Naive thymus-derived CD8-positive, alpha-beta T cell (primary cell): ENCODE measurements at places on chromosomes 12 and 14.

- H3K4me3 ChIP-seq: no peak overlapping the region
- no peak for DNase-seq
- H3K27me3 ChIP-seq: no peaks in the 10 kb centered on the region
- H3K27ac ChIP-seq: no peak overlapping the region
Observed at GRCh38 chr14:51022769-51023168, 72.1 kb downstream of the TRIM9 start.

- H3K4me1 ChIP-seq: peaks cover 4% of the 10 kb centered on the region
- no peak for DNase-seq
Observed at GRCh38 chr14:51622376-51622775, 29.3 kb upstream of the FRMD6 start.

DNA sequence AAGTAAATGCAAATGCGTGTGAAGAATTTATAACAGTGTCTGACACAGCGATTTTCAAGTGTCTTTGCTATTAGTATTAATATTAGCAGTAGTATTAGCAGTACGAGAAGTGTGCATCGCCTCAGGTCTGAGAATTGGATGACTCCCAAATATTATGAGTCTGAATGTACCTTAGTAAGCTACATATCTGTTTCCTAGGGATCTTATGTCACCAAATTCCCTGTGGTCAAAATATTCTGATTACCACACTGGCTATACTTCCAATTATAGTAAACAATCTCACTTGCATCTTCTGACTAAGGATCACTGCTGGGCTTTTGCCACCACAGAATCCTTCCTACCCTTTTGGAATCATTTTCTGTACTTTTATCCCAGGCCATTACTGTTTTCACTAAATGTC lies 396.0 kb upstream of the MIS18BP1 start:
- H3K27me3 ChIP-seq: no peaks in the 10 kb centered on the region
- no peaks in the 10 kb centered on the region for H3K4me1 ChIP-seq
- H3K4me3 ChIP-seq: no peak overlapping the region

DNA sequence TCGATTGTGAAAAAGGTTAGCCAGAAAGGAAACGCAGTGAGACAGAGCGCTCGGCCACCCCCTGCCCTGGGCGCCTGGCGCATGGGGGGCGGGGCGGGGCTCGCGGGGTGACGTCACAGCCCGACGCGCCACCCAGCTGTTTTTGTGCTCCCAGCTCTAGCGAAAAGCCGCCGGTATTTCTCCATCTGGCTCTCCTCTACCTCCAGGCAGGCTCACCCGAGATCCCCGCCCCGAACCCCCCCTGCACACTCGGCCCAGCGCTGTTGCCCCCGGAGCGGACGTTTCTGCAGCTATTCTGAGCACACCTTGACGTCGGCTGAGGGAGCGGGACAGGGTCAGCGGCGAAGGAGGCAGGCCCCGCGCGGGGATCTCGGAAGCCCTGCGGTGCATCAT lies at the start of gene GABARAPL1:
TSS of gene GABARAPL1 (plus strand) at position 139 of the 393 bp plus-strand sequence. CDS start at position 392, 253 bp downstream.
- peak within 1 kb of the TSS; percentile 90 for H3K4me3 ChIP-seq
- peak; percentile 84 for DNase-seq
- H3K27ac ChIP-seq: peak within 1 kb of the TSS; percentile 94
- H3K4me1 ChIP-seq: peaks cover 31% of the 10 kb centered on the region

- H3K36me3 ChIP-seq: peaks cover 5% of the 10 kb centered on the region
- DNase-seq: no peak
- peaks cover 64% of the 10 kb centered on the region for H3K4me1 ChIP-seq
- H3K27me3 ChIP-seq: no peaks in the 10 kb centered on the region
- peak overlapping the region; percentile 46 for H3K27ac ChIP-seq
- peak overlapping the region; percentile 27 for H3K4me3 ChIP-seq
Observed at GRCh38 chr12:96237465-96238077, 43.4 kb downstream of the ELK3 start.
